ENCODE measurements at places on chromosomes 7 and 10.
A peak's percentile ranks its signal among the peaks of the same experiment; 100 is the strongest.

GRCh38 chr10:122504610-122504950 lies 43.2 kb downstream of the HTRA1 start:
- DNase-seq: peak; percentile 63

DNA sequence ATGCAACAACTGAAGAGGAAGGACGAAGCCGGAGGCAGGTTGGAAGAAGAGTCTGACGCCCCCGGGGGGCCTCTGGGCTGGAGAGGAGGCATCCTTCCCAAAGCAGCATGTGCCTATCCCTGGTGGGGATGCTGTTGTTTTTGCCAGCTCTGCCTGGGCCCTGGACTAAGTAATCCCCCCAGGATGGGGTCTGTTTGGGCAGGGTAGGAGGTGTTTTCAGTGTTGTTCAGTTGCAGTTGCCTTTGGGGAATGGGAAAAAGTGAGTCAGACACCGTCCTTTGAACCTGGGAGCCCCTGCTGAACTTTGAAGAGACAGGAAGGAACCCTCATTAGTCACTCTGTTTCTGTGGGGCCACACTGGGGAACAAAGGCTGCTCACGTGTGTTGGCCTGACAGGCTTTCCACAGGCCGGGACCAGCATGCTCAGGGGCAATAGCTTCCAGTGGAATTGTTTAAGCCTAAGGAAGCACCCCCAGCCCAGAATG lies 35.2 kb upstream of the GDF10 start:
- no peak for DNase-seq

DNA sequence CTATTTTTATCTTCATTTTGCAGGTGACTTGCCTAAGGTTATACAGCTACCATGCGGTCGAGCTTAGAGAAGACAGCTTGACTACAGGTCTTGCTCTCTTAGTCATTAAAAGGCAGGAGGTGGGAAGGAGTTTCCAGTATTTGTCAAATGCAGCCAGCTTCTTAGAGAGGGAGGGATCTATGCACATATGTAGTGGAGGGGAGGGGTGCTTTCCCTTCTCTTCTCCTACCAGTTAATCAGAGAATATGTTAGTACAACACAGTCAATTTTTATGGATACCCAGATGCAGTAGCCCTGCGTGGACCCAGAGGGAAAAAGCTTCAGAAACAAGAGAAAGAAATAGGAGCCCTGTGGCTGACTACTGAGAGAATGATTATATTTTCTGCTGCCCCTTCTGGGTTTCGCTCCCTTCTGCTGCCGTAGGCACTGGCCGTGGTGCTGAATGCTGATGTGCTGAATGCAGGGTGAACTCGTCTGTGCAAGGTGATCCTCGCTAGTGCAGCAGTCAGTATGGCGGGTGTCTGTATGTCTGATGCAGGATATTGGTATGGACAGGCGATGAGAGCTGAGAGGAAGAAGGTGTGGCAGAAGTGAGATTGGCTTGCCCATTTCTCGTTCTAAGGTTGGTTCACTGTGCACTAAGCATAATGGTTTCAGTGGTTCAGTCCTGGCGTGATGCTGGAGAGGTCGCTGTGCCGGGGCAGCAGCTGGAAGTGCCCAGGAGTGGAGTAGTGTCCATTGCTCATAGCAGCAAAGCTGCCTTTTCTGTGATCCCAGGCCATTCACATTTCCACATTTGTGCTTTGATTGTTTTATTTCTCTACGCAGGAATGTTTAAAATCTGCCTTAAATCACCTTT lies 189.2 kb upstream of the PODXL start:
- peak; percentile 9 for DNase-seq

GRCh38 chr10:79070081-79070605 lies 1.4 kb downstream of the ZMIZ1 start:
- DNase-seq: no peak

GRCh38 chr10:22315455-22316285 lies 518 bp upstream of the COMMD3 start:
- no peak for DNase-seq

DNA sequence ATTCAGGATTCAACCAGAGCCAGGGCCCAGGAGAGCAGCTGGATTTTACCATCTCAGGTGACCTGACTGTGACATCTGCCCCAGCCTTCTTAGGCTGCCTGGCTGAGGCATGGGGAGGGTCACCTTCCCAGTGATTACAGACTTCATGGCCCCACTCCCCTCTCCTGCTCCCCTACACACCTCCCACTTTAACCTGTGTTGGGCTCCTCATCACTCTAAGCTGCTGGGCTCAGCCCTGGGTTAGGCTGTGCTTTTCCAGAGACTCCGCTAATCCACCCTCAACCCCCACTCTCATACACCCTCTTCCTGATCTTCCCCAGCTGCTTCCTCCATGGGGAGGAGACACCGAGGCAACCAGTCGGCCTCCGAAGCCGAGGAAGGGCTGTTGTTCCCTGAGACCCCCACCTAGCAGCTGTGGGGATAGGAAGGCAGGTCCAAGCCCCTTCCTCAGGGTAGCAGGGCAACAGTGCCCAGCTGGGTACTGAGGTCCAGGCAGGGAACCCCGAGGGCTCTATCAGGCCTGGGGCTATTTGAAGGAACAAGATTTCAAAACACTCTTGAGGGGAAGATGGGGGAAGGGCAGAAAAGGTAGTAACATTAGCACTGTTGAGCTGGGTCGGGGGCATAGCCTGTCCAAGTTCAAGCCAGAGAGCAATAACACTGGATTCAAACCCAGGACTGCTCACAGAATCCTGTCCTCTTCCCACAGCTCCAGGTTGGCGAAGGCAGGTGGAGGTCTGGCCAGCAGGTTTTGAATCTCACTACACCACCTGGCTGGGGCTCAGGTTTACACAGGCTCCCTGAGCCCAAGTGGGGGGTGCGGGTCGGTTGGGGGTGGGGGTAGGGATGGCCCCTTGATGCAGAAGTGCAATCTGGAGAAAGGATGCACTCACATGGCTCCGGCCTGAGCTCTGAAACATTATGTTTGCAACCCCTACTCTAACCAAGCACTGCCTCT lies 1.8 kb downstream of the IMPDH1 start:
- no peak for DNase-seq

DNA sequence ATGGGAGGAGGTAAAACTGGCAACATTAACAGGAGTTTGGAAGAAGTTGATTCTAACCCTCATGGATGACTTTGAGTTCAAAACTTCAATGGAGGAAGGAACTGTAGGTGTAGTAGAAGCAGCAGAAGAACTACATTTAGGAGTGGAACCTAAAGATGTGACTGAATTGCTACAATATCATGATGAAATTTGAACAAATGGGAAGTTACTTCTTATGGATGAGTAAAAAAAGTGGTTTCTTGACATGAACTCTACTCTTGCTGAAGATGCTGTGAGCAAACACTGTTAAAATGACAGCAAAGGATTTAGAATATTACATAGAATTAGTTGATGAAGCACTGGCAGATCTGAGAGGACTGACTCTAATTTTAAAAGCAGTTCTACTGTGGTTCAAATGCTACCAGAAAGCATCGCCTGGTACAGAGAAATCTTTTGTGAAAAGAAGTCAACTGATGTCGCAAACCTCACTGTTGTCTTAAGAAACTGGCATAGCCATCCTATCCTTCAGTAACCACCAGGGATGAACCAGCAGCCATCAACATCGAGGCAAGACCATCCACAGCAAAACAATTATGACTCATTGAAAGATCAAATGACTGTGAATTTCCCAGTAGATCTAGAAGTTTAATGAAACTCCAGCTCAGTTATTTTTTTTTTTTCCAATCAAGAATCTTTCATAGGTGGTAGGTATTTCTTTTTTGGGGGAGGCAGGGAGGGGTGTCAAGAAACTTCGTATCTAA lies 20.8 kb downstream of the BRAF start:
- DNase-seq: no peak

GRCh38 chr10:11810973-11811372 lies 12.2 kb upstream of the PROSER2 start:
- DNase-seq: no peak

- no peak for DNase-seq
Measured at GRCh38 chr10:114284346-114285071, 45.5 kb downstream of the VWA2 start.

- peak; percentile 1 for DNase-seq
Measured at GRCh38 chr7:4058158-4058557, 623.9 kb upstream of the FOXK1 start.

DNA sequence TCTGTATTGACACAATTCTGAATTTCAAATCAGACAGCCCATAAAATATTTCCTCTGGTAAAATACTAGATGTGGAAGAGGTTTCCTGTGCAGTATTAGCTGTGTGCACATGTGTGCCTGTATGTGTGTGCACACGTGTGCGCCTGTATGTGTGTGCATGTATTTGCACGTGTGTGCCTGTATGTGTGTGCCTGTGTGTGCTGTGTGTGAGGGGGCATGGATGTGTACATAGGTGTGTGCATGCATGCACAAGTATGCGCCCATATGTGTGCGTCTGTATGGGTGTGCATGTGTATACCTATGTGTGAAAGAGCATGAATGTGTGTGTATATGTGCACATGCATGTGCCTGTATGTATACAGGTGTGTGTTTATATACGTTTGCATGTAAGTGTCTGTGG lies 191.4 kb downstream of the KLF6 start:
- no peak for DNase-seq

DNA sequence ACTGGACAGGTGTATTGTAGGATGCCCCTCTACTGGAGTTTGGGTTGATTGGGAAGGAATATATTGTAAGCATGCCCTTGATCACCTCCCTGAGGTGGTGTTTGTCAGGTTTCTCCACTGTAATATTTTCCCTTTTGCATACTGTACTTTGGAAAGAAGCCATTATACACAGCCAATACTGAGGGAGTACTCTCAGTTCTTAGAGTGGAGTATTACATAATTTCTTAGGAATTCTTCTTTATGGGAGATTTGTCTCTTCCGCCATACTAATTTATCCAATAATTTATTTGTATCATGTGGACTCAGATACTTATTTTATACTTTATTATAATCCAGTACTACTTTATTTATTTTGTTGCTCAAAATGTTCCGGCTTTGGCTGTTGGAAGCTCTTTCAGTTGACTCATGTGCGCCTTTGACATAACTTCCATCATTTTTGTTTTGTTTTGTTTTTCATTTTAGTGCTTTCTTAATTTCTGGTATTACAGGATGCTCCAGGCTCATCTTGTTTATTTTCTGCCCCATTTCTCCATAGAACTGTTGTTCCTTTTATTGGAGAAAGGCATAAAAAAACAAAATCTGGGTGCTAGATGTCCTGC lies 29.7 kb downstream of the MKLN1 start:
- no peak for DNase-seq
